Stimulated activated CD4-positive, alpha-beta T cell treated with anti-CD3 and anti-CD28 coated beads, TNF-alpha, amount 100 ng/mL, for 24 hours (primary cell): ENCODE measurements at places on chromosomes 1 and 21.

- no peak for DNase-seq
Observed at GRCh38 chr1:160154790-160155189, 3.4 kb downstream of the ATP1A4 start.

GRCh38 chr1:2471159-2471471 lies 5.0 kb upstream of the PLCH2 start:
- DNase-seq = no peak

DNA sequence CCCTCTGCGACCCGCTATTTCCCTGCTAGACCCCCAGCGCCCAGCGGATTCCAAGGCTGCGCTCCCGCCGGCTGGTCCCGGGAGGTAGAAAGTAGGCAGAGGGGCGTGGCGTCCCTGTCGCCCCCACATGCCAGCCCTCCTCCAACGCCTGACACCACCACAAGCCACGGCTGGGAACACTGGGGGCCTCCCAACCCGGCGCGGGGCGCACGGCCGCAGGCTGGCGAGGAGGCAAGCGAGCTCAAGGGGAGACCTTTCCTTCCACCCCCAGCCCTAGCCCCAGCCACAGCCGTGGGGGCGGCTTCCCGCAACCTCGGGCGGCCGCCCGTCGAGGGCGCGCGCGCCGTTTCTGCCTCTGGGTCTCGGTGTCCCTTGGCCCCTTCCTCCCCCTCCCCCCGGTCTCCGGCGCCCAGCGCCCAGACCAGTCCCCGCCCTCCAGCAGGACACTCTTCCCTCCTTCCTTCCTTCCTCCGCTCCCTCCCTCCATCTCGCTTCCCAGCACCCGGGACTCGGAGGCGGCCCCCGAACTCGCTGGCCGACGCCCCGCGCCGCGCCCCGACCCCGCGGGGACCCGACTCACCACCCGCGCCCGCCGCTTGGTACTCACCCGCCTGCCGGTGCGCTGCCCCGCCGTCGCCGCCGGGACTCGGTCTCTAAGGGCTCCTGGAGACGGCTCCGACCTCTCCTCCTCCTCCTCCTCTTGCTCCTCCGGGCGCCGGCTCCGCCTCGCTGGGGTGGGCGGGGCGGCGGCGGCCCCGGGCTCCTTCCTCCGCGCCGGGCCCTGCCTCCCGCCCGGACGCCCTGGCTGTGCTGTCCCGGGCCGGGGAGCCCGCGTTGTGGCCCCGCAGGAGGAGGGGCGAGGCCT lies at the start of gene GNG12:
TSS of gene GNG12 (minus strand) at position 731 of the 865 bp plus-strand sequence. CDS start 125,781 bp downstream, outside the sequence.
- no peak for DNase-seq

DNA sequence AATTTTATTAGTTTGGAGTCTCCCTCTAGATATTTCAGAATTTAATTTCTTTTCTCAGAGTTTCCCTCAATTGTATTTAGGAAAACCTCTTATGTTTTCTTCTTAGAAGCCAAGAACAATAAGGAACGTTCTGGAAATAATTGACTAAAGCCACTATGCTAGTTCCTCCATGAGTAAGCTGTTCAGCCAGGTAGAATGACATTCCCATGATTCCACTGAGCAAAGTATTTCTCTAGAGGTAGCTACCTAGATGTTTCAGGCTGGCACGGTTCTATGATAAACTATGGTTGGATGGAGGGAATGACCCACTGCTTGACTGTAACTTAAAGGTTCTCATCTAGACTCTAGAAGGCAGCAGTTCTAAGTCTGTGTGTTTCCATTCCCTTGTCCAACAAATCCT lies 62.4 kb downstream of the CLDN17 start:
- DNase-seq = no peak
